Right lobe of liver (tissue), 6 donors: ENCODE measurements at places on chromosomes 5 and 9.

DNA sequence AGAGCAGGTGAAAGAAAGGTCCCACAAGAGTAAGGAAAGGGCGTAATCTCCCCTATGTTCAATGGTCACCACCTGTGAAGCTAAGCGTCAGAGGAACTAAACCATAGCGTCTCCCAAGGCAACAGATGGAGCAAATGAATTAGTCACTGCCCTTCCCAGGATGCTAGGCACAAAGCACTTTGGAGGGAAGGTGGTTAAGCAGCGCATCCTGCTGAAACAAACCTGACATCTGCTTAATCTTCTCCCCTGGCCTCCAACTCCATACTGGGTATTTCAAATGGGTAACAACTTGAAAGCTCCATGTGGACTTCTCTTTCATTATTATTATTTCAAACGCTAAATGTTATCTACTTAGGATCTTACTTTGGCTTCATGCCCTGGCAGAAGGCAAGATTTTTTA, 227.3 kb downstream of the MLLT3 start:
- no peak for DNase-seq

DNA sequence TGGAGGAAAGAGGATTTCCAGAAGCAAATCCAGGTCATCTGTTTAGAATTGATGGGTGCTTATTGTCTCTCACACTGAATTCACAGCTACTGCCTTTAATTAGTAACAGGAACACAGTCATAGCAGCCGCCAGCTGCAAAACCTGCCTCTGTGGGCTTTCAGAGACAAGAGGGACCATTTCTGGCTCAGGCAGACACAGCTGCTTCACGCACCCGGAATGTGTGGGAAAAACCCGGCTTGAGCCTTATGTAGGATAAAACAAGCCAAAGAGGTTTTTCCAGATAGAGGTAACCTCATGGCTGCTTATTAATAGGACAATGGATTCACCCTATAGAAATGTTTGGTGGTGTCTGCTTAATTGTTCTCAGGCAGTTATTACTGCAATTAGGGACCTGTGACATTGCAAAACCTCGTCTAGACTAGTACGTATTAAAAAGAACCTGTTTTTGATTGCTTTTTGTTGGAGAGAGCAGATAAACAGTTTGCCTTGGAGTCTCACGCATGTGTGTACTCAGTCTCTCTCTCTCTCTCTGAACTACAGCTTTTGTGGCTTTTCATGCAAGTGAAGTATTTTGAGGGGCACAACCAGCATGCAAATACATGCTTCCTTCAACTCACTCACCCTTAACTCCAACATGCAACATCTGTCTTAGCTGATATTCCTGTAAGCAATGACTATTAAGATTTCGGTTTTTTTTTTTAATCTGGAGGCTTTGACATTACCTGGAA, 302.7 kb downstream of the PLK2 start:
- DNase-seq, result no peak

DNA sequence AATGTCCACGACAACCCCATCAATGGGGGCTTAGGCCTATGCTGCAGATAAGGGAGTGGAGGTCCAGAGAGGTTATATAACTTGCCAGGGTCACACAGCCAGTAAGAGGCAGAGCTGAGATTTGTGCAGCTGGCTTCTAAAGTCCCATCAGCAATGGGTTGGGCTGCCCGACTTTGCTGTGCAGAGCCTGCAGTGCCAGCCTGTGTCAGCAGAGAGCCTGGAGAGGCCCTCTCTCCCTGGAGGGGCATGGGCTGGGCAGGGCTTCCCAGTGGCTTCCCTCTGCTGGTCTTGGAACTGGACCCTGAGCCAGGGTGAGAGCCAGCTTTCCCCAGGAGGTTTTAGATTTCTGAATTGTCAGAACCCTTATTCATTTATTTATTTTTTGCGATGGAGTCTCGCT, 77.2 kb upstream of the RAPGEF1 start:
- DNase-seq, result no peak

DNA sequence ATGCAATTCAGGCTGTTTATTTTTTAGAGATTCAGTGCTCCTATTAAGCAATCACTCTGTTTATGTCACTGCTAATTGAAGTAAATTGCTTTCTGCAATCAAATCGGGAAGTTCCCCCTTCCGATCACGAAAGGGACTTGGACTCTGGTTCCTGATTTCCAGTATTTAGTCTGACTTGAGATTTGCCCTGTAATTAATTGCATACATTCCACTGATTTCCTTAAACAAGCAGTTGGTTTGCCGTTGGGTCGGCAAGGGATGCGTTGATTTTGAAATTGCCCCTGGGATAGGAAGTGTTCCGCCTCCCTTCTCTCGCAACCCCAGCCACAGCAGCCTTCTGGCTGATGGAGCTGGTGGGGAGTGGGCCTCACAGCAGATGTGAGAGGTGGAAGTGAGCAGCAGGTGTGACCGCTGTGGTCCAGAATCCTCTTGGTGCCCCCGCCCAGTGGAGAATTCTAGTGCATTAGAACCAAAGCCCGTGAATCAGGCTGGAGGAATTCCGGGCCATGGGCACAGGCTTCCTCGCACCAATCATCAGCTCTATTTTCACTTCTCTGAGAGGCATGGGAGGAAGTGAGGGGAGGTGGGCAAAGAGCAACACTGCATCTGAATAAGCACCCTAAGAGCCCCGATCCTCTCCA, 102.5 kb downstream of the SPRY4 start:
- no peak for DNase-seq

GRCh38 chr9:82567953-82568352, 495.0 kb downstream of the RASEF start:
- no peak for DNase-seq

DNA sequence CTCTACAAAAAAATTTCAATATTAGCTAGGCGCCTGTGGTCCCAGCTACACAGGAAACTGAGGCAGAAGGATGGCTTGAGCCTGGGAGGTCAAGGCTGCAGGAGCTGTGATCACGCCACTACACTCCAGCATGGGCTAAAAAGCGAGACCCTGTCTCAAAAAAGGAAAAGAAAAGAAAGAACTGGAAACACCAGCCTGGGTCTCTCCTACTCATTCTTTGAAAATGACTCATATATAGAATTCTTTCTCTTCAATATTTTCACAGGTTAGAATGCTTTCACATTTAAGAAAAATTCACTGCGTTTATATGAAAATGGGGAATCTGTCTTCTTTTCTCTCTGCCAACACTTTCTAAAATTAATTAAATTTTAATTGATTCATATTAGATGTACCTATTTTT, 115.6 kb downstream of the TRPM6 start:
- DNase-seq, result no peak

DNA sequence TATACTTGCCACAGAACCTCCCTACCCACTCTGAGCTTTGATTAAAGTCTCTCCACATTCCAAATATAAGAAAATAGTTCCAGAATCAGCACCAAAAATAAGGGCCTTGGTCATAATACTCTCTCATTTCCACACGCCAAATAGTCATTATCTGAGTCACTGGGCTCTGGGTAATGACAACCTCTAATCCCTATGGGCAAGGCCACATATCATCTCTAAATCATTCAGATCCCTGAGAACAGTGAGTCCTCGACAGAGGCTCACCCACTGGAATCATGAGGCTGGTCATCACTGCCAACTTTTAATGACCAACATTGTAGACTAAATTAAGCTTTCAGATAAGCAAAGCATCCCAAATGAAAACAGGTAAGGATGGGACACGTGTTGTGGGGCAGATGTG, 28.1 kb downstream of the FAM114A2 start:
- DNase-seq, result no peak
